Activated CD8-positive, alpha-beta T cell treated with anti-CD3 and anti-CD28 coated beads for 36 hours (primary cell): ENCODE measurements at places on chromosomes 11 and 22.

GRCh38 chr11:64523456-64524157 lies 67.4 kb upstream of the SLC22A12 start:
- DNase-seq: no peak

DNA sequence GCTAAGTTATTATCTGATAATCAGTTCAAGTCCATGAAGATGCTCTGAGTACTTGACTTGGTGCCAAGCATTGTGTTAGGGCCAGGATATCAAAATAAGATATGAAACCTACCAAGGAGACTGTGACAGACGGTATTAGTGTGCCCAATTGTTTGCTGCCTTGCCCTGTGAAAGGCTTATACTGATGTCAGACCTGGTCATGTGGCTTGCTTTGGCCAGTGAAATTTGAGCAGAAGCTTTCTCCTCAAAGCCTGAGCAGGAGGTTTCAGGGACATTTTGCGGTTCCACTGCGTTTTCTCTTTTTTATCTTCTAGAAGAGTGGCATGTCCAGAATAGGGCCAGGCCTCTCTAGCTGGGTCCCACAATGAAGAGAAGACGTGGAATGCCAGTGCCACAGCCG lies 15.8 kb upstream of the PKNOX2 start:
- no peak for DNase-seq

DNA sequence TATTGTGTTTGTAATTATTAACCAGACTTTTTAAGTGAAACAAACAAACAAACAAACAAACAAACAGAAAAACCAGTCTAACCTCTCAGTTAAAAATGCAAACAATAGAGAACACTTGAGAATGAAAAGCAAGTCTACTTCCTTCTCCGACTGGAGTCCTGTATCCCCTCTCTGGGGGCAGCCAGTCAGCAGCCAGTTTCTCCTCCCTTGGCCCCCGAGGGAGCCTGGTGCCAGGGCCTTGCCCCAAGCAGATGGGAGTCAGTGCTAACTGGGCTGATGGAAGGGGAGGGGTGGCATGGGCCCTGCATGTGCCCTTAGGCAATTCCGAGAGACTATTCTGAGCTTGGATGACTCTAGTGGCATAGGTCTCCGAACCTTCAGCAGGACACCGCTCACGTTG lies 137.2 kb downstream of the GRIK4 start:
- no peak for DNase-seq

GRCh38 chr11:65714433-65714832 lies 2.4 kb downstream of the KAT5 start:
- no peak for DNase-seq

GRCh38 chr11:106523921-106524320 lies 446.5 kb downstream of the AASDHPPT start:
- DNase-seq: no peak

DNA sequence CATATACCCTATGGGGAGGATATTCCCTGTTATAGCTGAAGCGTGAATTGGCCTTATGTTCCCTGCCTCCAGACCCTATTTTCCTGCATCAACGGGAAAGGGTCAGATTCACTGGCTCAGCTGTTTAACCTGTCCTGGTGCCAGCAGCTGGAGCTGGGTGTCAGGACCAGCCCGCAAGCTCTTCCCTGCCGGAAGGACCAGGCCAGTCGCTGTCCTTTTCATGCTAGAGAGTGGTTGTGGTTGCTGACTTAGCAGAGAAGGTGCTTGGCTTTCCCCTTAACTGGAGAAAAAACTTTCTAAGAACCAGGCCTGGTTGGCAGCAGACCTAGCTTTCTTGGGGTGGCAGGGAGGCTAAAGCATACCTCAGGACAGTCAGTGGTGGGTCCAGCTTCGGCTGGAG lies 5.2 kb upstream of the SREBF2 start:
- no peak for DNase-seq

DNA sequence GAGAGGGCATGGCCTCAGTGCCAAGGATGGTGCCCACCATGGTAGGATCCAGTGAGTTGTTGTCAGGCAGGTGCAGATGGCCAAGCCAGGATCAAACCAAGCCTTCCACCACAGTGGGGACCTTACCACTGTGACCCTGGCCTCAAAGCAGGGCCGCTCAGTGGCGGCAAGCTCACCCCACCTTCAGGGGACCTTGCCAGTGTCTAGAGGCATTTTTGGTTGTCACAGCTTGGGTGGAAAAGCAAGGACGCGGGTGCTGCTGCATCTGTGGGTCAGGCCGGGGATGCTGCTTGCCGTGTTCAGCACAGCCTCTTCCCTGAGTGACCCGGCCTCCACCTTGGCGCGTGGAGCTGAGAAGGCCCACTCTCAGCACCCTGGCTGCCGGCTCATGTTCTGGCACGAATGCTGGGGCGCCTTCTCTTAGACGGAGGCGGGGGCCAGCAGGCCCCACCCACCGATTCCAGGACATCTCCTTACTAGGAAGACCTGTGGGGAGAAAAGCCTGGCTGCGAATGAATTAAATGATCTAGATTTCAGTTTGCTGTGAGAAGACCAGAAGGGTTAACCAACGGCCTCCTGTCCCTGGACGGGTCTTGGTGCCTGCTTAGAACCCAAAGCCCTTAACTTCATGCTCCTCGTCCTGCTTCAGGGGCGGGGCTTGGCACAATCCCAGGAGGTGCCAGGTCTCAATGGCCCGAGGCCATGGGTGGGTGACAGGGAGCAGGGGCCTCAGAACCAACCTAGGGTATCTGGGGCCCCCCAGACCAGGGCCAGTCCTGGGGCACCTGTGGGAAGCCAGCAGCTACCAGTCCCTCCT lies 18.9 kb downstream of the TRMU start:
- DNase-seq: no peak

DNA sequence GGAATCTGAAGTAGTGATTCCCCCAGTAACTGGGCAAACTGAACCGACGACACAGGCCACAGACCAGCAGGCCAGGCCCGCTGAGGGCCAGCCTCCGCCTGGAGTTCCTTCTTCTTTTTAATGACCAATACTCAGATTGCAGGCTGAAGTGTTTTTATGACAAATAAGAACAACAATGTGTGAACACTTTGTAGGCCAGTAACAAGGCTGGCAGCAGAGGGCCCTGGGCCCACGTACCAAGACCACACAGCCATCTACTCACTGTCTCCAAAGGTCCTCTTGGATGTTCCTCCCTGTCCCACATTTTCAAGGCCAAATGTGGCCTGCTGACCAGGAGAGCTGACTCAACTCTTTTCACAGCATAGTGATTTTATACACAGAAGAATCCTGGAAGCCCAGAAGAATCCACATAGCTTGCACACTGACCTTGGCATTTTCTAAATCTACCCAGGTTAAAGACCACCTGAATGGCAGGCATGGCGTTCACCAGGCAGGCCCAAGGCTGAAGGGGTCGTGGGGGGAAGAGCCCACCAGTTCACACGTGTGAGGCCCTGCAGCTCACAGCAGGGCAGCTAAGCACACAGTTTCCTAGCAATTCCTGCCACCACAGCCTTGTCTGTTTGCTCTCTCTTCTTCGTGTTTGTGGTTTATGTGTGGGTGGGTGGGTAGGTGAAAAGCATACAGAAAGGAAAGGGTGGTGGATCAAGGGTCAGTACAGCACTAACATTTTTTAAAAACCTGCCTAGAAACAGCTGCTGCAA lies 13.3 kb downstream of the SMCO4 start:
- DNase-seq: peak; percentile 36
